Cardiac muscle cell (in vitro differentiated cells and primary cell): ENCODE measurements at places on chromosomes 2 and 18.
A peak's percentile ranks its signal among the peaks of the same experiment; 100 is the strongest.

DNA sequence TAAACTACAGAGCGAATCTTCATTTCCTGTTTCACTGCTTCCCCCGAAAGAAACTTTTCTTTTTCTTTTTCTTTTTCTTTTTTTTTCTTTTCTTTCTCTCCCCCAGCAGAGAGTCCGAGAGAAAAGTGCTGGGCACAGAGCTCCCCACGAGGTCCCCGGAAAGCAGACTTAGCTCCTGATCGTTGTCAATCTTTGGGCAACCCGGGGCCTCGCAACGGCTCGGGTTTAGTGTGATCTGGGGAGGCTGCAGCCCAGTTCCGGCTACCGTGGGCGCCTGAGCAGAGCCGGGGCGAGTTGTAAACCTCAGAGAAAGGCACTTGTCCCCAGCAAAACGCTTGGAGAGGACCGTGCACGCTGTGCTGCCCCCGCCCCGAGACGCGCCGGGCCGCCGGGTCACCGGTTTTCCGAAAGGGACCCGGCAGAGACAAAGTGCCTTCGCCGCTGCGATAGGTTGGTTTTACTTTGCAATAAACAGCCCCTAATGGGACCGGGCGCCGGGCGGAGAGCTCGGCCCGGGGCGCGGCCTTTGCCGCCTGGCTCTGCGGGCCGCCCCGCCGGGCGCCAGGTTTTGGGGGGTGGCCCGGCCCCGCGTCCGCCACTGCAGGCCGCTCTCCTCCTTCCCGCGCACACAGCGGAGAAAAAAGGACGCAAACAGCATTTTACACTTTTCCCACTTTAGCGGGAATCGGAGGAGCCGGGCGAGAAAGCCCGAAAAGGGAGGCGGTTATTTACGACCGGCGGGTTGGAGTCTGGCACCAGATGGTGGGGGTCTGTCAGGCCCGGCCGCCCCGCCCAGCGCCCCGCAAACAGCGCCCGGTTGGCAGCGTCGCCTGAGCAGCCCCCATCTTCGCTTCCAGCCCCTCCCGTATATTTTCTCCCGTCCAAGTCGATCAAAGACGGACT lies 136.0 kb downstream of the INSIG2 start:
- DNase-seq = peak; percentile 8

DNA sequence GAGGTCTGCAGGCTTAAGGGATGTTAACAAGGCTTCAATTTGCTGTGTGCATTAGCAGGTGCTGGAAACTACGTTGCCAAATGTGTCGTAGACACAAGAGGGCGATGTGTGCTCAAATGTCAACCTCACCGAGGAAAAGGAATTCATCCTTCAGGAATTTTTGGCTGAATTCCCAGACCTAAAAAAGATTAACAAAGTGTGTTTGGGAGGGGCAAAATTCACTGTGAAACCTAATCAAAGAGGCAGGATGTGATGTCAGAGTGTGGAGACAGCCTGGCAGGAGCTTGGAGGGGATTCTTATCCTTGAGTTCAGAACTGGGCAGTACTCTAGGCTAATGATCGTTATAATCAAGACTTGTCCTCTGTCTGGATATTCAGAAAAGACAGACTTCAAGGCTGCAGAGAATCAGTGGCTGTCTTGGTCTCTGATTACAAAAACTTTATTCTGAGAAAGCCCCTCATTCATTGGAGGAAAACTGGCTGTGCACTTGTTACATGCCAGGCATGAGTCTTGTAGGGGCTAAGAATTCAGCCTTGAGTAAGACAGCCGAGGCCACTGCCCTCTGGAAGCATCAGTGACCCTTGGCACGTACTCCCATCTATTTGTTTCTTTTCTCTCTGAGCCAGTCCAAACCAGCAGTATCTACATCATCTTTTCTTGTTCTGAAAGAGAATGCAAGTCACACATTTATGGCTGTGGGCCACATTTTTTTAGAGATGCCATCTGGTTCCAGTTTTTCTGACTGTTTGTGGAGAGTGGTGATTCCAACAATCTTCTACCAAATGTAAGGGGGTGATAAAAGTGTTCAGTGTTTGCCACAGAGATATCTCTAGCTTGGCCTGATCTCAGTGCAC lies 18.7 kb upstream of the SCYGR1 start:
- DNase-seq = peak; percentile 96

- DNase-seq = no peak
Observed at GRCh38 chr18:22086973-22087372, 82.4 kb upstream of the GATA6 start.

DNA sequence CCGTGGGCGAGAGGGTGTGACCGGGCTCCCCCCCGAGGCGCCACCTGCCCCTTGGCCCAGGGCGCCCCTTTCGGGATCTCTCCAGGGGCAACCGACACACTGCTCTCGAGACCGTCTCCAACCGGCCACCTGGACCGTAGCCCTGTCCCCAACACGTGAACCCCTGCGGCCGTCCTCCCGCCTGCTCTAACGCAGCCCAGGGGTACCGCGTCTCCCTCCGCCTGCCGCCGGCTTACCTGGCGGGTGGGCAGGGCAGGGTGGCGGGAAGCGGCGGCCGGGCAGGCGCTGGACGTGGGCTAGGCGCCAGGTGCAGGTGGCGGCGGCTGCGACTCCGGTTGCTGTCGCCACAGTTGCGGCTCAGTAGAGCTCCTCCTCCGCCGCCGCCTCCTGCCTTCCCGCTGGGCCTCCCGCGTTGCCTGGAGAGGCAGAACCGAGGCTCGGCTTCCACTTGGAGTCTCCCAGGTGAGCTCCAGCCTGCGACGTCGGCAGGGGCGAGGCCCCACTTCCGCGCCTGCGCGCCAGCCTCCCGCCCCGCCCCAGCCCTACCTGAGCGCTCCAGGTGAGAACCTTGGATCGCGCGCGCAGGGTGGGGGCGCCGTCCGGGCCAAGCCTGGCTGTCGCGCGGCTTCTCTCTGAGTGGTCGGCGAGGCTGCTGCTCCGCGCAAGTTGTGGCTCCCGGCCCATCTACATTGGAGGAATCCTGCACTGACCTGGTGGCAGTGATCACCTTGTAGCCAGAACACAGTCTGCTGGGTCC lies at the start of gene GALNT3:
TSS of gene GALNT3 (minus strand) at position 469 of the 757 bp plus-strand sequence. CDS start 23,547 bp downstream, outside the sequence.
- peak; percentile 34 for DNase-seq

DNA sequence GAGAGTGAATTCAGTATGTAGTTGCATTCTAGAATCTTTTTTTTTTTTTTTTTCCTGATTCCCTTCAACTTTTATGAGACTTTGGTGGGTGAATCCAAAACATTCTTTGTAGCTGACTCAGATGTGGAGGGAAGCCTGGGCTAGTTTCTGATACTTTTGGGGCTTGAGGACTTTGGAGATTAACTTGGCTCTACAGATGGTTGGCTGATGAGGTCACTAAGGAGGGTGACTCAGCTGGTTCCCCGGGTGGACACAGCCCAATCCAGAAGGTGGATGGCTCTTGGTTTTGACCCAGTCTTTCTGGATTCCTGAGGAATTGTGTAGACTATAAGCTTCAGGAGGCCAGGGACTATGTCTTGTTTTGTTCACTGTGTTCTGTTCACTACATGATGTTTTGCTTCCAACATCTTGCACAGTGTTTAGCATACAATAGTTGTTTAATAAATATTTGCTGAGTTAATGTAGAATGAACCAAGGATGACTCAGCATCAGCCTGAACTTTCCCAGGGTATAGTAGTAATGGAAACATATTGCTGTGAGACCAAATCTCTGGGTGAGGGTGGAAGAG lies 30.5 kb downstream of the LAMA3 start:
- DNase-seq = no peak

- DNase-seq = no peak
Observed at GRCh38 chr2:68748568-68748967, 14.0 kb downstream of the ARHGAP25 start.

GRCh38 chr2:172425336-172425735 lies 2.0 kb upstream of the ITGA6 start:
- no peak for DNase-seq

GRCh38 chr18:50819027-50819727 lies 639 bp downstream of the MRO start:
- peak; percentile 49 for DNase-seq

GRCh38 chr2:58862244-58862643 lies 621.1 kb upstream of the FANCL start:
- DNase-seq = no peak

DNA sequence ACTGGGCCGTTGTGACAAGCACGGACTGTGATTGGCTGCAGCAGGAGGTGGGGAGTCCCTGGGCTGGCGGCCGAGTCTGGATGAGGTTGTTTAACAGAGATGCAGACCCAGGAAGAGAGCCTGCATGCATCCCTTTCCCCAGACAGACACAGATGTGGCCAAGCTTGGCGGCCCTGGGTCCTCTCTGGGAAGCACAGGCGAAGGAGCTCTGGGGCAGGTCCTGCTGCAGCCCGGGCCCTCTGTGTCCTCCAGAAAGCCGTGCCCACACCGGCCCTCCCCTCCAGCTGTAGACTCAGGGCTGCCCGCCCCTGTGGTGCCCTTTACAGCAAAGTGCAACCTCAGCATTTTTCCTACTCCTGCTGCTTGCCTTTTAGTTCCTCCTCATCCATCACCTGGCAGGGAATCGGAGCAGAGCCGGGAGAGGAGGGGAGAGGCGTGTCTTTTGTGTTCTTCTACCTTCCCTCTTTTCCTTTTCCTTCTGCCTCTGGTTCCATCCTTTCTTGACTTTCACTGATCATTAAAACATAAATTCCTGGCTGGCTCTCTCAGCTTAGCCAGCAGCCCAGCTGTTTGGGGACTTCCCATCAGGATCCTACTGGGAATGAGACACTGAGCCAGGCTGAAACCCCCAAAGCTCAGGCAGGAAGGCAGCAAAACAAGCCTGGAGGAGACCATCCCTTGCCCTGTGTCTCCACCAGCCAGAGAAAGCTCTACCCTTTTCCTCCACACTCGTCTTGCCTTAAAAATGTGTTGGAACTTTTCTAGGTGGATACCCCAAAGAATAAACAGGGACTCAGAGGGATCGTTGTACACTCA lies 75.0 kb downstream of the CTIF start:
- no peak for DNase-seq

- no peak for DNase-seq
Observed at GRCh38 chr2:39755466-39755865, 23.6 kb downstream of the THUMPD2 start.

GRCh38 chr2:162521871-162522650 lies 178.1 kb downstream of the GCA start:
- DNase-seq = no peak

DNA sequence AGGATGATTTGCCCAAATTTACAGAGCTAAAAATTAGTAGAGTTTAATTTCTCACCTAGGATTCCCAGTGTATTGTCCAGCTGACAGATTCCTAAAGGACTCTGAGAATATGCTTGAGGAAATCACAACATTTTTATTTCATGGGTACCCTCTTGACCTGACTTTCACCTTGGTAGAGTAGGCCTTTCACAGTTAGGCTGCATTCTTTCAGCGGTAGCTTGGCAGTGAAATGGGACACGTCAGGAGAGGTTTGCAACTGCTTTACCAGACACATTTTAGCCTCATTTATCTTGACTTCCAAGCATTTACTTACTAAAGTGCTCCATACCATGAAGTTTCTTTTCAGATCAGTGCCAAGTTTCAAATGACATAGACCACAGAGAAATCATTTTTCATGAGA lies 937.9 kb upstream of the LRRTM1 start:
- peak; percentile 56 for DNase-seq

- DNase-seq = no peak
Observed at GRCh38 chr2:80168801-80169200, 135.8 kb downstream of the LRRTM1 start.

GRCh38 chr18:76460482-76460881 lies 34.6 kb downstream of the ZNF516 start:
- DNase-seq = peak; percentile 41

DNA sequence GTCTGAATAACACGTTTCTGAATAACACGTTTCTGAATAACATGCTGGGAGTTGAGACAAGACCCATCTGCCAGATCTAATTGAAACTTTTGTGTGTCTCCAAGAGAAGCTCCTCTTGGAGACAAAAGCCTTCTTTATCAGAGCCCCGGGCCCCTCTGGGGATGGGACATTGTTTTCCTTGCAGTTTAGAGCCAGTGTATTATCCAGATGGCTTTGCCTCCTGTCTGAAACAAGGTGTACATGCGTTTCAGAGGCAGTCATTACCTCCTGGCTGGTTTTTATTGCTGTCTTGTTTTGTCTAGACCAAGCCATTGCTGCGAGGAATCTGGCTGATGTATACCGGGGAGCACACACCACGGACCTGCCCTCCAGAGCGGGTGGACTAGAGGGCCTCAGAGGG lies 7.8 kb downstream of the FOSL2 start:
- no peak for DNase-seq

- DNase-seq = no peak
Observed at GRCh38 chr2:201642086-201642578, 1.2 kb downstream of the TMEM237 start.
